ENCODE measurements at places on chromosomes 6 and 20.

DNA sequence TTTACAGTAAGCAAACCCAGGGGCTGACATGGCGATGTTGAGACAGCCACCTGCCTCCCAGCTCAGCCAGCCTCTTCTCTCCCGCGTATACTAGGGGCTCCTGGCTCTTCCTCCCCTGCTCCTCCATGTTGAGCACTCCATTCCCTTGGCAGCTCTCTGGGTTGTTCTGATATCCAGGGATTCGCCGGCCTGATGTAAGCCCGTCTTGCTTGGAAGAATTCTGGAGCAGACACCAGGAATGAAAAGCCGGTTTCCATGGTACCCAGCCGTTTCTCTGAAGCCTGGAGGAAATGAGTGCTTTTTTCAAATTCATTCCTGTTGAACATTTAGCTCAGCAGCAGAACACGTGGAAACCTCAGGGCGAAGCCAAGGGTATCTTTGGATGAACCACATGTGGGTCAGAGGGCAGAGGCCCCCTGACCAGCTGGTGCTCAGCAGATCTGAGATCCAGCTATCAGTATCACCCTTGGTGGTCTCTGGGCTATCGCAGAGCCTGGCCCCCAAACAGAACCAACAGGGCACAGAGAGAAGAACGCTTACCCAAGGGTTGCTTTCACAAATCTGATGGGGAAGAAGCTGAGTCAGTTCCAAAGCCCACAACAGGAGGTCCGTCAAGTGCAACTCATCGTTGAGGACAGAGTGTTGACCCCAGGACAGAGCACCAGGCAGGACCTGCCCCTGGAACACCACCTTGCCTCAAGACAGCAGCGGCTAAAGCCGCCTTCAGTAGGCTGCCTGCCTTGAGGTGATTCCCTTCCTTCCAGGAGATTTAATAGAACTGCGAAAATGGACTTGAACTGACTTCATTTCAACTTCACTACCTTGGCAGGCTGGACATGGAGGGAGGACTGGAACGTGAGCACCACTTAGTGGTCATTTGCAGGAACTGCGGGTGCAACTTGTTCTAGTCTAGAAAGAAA is 96.1 kb upstream of the RIN2 start:
- DNase-seq, result peak; percentile 61

DNA sequence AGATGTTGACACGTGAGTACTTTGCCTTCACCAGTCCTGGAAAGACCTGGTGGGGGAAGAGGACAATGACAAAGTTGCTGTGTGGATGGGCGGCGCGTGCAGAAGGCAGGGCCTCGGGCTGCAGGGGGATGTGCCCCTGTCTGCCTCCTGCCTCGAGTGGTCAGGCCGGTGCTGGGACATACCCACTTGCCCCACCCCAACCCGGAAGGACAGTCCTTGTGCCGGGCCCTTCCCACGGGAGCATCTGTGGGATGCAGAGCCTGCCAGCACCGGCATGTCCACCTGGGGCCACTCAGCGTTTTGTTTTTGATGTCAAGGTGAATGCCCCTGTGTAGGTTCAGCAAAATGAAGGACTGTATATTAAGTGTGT is 60.5 kb upstream of the BHLHE23 start:
- no peak for DNase-seq

DNA sequence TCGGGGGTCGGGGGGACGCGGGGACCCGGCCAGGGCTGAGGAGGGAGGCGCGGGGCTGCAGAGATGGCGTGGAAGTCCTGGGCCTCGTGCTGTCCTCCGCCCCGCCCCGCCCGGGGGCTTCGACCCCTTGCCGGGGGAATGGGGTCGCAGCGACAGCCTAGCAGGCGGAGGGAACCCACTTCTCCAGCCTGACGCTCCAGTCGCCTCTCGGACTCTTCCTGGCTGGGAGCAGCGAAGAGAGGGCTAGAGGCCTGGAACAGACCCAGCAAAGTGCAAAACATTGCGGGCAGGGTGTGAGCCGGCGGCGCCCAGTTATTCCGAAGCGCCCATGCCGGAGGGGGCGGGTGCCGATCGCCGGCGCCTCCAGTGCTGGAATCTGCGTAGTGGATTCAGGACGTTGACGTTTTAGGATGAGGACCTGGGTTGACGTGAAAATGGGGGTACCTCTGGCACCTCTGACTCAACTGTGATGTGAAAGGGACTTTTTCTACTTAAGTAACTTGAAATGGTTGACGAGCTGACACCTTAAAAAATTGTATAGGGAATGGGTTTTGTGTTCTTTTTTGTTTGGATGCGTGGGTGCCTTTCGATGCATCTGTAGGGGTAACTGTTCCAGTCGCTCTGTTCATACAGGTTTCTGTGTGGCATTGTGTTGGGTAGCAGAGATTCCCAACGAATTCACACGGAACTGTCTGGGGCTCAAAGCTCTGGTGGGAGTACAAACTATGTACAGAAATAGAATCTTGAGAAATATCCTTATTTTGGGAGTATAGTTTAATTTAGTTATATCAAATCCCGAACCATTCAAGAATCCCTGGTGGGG is 1.4 kb downstream of the SLC35F1 start:
- peak; percentile 52 for DNase-seq

DNA sequence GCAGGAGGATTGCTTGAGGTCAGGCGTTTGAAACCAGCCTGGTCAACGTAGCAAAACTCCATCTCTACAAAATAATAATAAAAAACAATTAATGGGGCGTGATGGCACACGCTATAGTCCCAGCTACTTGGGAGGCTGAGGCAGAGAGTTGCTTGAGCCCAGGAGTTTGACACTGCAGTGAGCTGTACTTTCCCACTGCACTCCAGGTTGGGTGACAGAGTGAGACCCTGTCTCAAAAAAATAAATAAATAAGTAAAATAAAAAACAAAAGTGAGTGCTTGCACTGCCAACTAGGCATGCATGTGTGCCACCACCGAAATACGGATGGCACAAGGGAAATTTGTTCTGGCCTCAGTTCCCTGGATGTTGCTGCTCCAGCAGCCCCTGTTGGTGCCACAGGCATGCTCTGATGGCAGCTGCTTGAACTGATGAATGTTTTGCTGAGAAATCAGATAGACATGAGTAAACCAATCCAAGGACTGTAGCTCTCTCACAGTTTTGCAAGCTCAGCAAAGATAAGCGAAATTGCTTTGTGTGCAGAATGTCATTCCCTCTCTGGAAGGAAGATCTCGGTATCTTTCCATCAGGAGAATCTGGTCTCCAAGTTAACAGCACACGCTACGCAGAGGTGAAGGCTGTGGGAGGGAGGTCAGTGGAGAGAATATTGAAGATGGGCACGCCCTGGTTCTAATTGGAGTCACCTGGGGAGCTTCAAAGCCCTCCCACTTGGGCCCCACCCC is 188.0 kb upstream of the SLC24A3 start:
- DNase-seq, result no peak

- peak; percentile 55 for DNase-seq
These were observed 136.7 kb downstream of the HFE start for GRCh38 chr6:26223650-26224546.

DNA sequence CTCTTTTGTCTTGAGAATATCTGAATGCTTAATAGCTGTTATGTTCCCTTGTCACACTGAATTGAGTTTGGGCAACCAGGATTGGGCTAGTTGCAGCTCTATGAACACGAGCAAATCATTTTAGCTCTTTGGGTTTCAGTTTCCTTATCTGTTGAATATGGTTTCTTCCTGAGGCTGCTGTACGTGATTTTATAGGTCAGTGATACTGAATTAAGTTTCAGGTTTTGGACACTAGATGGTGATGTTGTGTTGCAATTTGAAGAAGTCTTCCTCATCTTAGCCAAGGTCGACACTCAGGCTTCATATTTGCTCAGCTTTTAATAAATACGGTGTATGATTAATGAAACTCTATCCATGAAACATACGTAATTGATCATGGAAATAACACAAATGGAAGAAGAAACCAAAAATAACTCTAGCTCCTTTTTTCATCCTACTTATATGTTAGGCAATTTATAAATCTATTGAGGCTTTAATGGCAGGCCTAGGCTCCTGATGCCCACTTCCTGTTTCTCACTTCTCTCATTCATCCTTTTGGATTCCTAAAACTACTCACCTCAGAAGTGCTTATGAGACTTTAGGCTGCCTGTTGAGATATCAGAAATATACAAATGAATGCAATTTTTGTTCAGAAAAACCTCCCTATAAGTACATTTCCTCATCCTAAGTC is 354.1 kb upstream of the MAP3K7 start:
- no peak for DNase-seq

DNA sequence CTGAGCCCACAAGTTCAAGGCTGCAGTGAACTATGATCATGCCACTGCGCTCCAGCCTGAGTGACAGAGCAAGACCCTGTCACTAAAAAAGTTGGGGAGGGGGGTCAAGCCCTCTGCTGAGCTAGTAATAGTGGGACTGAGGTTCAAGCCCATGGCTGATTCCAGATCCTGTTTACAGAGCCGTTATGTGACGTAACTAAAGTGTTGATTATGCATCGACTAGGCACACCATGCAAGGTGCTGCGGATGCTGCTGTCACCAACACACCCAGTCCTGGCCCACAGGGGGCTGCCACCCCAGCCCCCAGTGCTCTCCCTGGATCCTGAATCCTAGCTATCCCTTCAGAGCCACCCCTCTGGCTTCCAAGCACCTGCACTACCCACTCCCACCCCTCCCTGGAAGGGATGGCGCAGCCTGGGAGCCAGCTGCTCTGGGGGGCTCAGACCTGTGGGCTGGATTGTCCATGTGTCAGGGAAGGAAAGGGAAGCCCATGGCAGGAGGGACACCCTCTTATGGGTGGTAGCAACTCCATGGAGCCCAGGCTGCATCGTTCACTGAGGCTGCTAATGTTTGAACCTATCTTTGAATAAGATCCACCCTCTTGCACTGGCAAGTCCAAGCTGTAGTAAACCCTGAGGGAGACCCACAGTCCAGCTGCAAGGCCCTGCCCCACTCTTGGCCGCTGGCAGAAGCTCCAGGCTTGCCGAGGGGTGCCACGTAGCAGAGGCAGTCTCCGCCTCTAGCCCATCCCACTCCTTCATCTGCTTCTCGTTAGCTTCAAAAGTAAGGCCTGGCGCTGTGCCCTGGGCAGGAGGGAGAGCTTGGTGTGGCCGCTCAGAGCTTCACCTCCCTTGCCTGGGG is 95.0 kb downstream of the SNX5 start:
- DNase-seq, result peak; percentile 73

- no peak for DNase-seq
These were observed 23.2 kb downstream of the TRERF1 start for GRCh38 chr6:42428326-42429041.

- DNase-seq, result no peak
These were observed 348.7 kb upstream of the MANEA start for GRCh38 chr6:95228636-95229035.

- DNase-seq, result no peak
These were observed 129.2 kb downstream of the ATXN1 start for GRCh38 chr6:16632101-16632500.

DNA sequence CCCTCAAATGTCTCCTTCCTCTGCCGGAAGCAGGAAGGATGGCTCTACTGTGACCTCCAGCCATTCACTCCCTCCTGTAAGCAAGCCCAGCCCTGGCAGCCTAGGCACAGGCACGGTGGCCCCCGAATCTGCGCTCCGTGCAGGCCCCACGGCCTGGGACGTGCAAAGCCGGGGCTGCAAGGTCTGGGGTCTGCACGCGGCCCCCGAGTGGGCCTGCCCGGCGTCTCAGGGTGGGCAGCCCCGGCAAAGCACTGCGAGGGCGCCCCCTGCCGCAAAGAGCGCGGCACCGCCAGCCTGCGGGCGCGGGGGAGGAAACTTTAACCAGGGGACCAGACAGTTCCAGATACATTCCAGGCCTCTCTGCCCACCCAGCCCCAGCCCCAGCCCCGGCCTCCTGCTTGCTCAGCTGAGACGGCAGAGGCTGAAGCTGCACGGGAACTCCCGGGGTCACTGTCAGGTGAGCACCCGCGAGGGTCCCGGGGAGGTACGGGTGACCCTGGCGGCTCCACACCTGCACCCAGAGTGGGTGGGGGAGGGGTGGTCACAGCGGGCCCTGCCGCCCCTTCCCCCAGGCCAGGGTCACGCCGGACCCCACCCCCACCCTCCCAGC is 98.8 kb downstream of the ASXL1 start:
- DNase-seq, result peak; percentile 79

DNA sequence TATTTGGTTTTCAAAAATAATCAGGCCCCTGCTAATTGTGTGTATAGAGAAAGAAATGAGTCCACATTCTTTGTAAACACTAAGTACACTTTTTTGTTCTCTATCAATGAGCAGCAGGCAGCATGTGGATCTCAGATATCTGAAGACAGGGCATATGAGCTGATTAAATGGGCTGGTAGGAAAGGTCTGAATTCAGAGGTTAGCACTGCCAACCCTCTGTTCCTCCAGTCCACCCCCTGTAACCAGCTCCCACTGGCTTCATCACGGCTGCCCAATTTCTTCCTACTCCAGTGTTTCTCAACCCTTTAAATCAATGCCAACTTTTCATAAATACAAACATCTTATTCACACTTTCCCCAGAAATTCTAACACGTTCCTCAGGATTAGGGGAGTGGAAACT is 128.5 kb downstream of the TPBG start:
- DNase-seq, result no peak

DNA sequence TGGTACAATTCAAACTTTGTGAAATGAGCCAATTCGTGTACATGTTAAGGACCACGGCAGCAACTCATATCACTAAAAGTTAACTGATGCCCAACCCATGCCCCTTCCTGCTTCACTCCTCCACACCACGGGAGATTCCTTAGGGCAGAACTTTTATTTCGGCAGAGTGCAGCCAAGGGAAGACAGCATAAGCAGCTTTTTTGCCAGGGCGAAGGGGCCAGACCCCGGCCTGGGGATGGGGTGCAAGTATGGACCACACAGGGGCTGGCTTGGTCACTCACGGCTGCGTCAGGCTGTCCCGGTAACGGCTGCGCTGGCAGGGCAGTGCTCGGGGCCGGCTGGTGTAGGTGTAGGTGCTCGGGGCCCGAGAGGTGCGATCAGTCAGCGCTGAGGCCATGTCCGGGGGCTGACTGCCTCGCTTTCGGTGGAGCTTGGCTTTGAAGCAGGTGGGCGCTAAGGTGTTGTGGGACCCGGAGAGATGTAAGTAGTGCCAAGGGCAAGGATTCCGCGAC is 792 bp downstream of the RSPH3 start:
- DNase-seq, result no peak

- no peak for DNase-seq
These were observed 74.7 kb downstream of the ZHX3 start for GRCh38 chr20:41242807-41243206.

DNA sequence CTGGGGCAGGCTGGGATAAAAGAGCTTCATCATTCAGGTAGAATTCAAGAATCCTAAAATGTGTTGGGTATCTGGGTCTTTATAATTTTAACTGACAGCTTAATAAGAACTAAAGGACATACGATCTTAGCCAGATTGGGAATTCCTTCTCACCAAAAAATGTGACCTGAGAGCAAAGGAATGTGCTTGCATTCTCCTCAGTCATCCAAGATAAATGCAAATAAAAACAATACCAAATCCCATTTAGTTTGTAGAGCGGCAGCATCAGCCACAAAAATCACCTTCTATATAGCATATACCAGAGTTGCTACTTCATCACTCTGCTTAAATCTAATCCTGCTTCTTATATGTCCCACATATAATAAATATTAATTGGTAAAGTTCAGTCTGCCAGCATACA is 16.9 kb downstream of the USP49 start:
- DNase-seq, result no peak

- no peak for DNase-seq
These were observed 1.6 kb downstream of the TMEM14A start for GRCh38 chr6:52672412-52673025.

GRCh38 chr6:81999270-81999669 is 246.8 kb upstream of the TENT5A start:
- DNase-seq, result no peak

GRCh38 chr6:64547594-64548268 is 912.1 kb downstream of the PHF3 start:
- no peak for DNase-seq
